SK-N-SH treated with all-trans-retinoic acid at 6 μM for 48 hours (cell line): ENCODE measurements at places on chromosomes 7 and 10.

- ATAC-seq: no peak
Observed at GRCh38 chr10:74753442-74754211, 72.8 kb upstream of the KAT6B start.

- ATAC-seq: peak; percentile 53
Observed at GRCh38 chr10:122878799-122879338, 512 bp downstream of the FAM24B start.

DNA sequence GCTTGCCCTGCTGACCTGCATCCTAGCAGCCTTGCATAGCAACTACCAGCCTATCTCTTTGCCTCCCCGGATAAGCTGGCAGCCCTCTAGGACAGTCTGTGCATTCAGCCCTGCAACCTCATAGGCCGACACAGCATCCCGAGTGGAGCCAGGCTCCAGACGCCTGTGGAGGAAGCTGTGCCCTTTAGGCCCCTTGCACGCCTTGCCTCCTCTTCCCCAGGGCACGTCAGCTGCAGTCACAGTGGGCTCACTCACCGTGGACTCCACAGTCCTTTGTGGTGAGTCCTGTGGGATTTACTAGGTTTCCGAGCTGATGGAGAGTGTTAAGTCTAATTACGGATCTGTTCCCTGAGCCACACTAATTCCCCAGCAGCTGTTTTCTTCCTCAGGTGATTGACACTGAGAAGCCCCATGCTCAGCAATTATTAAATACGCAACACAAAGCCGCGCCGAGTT, 540.0 kb downstream of the TCERG1L start:
- no peak for ATAC-seq

- no peak for ATAC-seq
Observed at GRCh38 chr7:88262562-88262961, 42.7 kb upstream of the SRI start.

GRCh38 chr10:131846240-131847101, 54.3 kb upstream of the PPP2R2D start:
- ATAC-seq: no peak

GRCh38 chr10:98055841-98056516, 25.6 kb upstream of the CRTAC1 start:
- ATAC-seq: no peak
